ENCODE measurements at places on chromosomes 4 and X. TPM values are rescaled to one million over a fixed set of nuclear protein-coding genes. Genes with fewer than 3 reads are reported as not detected.

DNA sequence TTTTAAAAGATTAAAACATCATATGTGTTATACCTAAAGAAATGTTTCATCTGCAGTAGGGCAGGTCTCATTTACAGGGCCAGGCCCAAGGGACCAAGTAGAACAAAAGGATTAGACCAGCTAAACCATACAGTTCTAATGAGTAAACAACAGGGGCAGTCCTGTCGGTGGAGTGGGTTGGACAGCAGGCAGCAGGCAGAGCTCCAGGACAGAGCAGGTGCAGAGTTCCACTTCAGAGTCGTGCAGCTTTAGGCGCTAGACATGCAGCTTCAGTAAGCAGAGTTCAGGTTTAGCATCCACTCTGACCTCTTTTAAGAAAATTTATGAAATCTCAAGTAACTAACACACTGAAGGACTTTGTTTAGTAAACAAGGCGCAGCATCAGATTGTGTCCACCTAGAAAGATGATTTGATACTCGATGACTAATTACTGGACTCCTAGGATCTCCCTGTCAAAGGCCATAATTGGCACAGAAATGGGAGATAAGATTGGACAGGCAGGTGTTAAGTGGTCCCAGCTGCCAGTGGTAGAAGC is 487.7 kb upstream of the INTU start:
- DNase-seq = no peak

DNA sequence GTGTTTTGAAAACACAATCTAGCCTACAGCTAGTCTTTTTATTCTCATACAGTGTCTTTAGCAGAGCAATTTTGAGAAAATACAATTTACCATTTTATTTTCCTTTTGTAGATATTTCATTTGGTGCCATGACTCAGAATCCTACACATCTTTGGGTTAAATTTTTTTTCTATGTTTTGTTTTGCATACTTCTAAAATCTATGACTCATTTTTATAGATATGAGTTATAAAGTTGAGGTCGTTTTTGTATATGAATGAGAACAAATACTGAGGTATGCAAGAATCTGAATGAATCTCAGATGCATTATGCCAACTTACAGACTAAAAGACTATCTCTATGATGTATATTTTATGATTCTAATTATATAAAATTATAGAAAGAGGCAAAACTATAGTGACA is 206.5 kb upstream of the ANXA10 start:
- no peak for DNase-seq

DNA sequence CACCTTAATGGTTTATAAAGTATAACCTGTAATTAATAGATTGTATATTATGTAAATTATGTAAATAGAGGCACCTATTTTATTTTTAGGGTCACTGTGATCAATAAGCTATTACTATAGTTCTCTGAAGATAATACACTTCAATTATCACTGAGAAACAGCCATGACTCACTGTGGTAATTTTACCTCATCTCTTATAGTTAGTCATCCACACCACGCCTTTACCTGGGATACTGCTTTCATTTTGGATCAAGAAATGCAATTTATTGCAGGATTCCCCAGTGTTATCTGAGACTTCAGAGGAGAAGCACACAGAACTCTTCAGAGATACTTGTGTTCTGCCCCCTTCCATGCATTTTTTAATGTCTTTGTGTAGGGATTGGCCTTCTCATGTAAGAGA is 348.1 kb upstream of the ATOH1 start:
- DNase-seq = no peak

DNA sequence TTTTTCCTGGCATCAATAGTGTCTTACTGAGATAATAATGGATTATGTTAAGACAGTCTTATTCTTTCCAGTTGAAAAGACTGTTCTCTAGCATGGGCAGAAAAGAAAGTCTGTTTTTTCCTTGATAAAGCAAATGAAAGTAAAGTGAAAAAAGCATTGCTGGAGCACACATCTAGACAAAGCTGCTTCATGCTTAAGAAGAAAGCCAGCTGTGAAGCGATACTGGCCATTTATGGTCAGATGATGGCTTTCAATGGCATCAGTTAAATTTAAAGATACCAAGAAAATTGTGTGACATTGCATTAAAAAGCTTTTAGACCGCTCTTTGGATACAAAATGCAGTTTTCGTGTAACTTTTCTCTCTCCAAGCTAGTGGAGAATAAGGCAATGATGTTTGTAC is 242.1 kb upstream of the TRAM1L1 start:
- no peak for DNase-seq

DNA sequence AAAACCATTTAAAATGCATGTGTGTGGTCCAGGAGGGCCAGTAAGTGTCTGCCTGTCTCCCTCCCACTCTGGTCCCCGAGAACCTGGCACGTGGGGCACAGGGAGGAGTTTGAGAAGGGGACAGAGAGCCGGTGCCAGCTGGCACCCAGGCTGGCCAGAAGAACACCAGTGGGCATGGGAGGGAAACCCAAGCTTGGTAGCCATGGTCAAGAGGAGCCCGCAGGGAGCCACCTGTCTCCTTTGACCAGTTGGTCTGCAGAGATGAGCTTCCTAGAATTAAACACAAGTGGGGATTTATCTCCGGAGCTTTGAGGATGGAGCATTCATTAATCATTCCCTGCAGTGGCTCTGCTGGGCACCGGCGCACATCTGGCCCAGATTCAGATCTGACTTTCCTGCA is 41.6 kb downstream of the HMX1 start:
- no peak for DNase-seq

DNA sequence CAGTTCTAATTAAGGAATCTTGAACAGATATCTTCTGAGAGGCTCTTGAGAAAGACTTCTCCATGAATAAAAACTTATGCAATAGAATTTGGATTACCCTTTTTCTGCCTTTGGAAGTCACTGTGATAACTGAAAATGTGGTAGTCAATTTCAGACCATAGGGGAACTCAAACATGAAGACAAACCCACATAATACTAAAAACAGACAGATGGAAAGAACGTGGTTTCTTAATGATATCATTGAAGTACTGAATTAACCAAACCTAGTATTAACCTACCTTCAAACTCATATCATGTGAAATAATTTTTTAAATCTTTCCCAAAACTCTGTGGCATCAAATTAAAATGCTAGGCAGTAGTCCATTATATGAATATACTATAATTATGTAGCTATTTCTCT is 153.5 kb downstream of the CAMK2D start:
- DNase-seq = no peak

DNA sequence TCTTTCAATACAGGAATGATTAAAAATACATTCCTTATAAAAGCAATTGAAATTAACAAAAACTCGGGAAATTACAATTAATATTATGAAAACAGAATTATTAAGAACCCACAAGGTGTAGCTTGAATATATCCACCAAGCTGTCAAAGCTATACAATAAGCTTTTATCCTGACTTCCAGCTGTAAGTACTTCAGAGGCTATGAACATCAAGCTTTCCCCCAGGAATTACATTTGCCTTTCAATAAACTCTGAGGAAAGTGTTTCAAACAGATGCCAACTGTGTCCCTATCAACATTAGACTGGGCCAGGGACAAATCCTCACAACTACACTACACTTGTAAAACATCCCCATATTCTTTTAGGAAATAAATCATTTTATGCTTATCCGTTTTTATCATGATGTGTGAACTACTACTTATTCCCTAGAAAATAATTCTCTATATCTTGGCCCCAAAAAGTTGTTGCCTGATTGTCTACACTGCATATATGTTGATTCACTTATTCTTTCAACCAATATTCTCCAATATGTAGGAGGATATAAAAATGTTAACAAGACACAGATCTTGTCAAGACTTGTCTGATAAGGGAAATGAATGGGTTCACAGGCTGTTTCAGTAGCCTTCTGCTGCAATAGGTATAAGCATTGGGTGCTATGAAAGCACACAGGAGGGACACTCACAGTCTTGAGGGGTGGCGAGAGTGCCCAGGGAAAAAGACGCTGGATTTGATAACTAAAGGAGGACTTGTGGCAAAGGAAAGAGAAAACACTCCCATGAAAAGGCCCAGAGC is 494.1 kb downstream of the CENPC start:
- DNase-seq = no peak

GRCh38 chr4:152579916-152580315 is 44.0 kb upstream of the FBXW7 start:
- DNase-seq = no peak

- no peak for DNase-seq
Measured at GRCh38 chrX:119340606-119341205, 58.4 kb upstream of the SLC25A43 start.

GRCh38 chr4:174490451-174490961 is 31.8 kb downstream of the HPGD start:
- DNase-seq = no peak

DNA sequence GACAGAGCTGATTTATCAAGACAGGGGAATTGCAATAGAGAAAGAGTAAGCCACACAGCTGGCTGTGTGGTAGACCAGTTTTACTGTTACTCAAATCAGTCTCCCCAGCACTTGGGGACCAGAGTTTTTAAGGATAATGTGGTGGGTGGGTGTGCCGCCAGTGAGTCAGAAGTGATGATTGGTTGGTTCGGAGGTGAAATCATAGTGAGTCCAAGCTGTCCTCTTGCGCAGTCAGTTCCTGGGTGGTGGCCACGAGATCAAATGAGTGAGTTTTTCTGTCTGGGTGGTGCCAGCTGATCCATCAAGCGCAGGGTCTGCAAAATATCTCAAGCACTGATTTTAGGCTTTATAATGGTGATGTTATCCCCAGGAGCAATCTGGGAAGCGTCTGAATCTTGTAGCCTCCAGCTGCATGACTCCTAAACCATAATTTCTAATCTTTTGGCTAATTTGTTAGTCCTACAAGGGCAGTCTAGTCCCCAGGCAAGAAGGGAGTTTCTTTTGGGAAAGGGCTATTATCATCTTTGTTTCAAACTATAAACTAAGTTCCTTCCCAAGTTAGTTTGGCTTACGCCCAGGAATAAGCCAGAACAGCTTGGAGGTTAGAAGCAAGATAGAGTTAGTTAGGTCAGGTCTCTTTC is 44.0 kb upstream of the PPP1R2C start:
- DNase-seq = no peak

Gene HSFX2
- not detected for total RNA-seq

Gene FAM156A
- total RNA-seq = 18.5 TPM

All from activated CD4-positive, alpha-beta memory T cell treated with anti-CD3 and anti-CD28 coated beads, Interleukin-2, amount 10 ng/mL, durations not matched to agents 7 days and 5 days (primary cell).